Activated CD8-positive, alpha-beta memory T cell treated with anti-CD3 and anti-CD28 coated beads, Interleukin-2, amount 10 ng/mL, durations not matched to agents 7 days and 5 days (primary cell): ENCODE measurements at places on chromosomes 2 and 18.

DNA sequence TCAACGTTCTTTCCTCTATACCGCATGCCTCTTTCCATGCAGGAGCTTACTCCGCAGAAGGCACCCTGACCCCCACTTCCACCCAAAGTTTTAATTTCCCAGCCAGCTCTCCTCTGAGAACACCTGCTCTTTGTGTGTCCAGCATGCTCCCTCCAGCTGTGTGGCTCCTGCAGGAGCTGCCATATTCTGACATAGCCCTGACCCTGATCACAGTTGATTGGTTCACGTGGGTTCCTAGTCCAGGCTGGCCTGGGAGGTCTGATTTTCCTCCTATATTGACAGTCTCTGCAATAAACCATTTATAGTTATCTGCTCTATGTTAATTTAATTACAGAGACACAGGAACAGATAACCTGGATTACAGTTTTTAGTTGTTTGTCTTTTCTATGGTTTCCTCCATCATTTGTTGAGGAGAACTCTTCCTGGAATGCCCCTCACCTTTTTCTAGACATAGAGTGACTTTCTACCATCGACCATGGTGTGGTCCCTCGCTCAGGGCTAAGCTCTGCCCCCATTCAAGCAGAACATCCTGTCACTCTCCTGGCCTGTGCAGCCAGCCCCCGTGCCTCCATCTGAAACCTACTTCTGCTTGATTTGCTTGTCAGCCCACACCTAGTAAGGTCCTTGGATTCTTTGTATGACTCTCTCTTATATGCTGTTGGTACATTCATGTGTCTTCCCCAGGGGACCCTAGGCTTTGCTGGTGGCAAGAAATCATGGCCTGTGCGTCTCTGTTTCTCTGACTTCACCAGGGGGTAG is 231.5 kb downstream of the LPIN1 start:
- DNase-seq, result no peak

GRCh38 chr2:132564065-132564464 is 105.9 kb downstream of the LYPD1 start:
- DNase-seq, result no peak

GRCh38 chr2:8202132-8202531 is 479.7 kb upstream of the ID2 start:
- no peak for DNase-seq

- peak; percentile 83 for DNase-seq
These were observed 3.0 kb upstream of the CD8A start for GRCh38 chr2:86793752-86794151.

GRCh38 chr2:146950361-146950760 is 894.5 kb upstream of the ACVR2A start:
- no peak for DNase-seq

GRCh38 chr2:45354776-45355175 is 256.3 kb downstream of the SRBD1 start:
- DNase-seq, result no peak

GRCh38 chr2:88624477-88624876 is 2.8 kb downstream of the EIF2AK3 start:
- DNase-seq, result no peak

GRCh38 chr2:210189452-210190138 is 18.4 kb upstream of the KANSL1L start:
- DNase-seq, result no peak

GRCh38 chr2:60064687-60065389 is 488.6 kb downstream of the BCL11A start:
- no peak for DNase-seq

DNA sequence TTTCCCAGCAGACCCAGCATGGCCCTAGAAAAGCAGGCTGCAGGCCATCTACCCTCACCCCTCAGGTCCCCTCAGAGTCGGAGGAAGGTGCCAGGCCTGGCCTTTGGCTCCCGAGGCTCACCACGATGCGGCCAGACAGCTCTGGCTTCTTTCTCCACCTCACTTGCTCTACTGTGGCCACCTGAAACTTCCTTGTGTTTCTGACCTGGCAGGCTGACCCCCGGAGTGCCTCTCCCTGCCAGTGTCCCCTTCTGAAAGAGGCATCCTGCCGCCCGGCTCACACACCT is 375.0 kb upstream of the HS6ST1 start:
- DNase-seq, result no peak

DNA sequence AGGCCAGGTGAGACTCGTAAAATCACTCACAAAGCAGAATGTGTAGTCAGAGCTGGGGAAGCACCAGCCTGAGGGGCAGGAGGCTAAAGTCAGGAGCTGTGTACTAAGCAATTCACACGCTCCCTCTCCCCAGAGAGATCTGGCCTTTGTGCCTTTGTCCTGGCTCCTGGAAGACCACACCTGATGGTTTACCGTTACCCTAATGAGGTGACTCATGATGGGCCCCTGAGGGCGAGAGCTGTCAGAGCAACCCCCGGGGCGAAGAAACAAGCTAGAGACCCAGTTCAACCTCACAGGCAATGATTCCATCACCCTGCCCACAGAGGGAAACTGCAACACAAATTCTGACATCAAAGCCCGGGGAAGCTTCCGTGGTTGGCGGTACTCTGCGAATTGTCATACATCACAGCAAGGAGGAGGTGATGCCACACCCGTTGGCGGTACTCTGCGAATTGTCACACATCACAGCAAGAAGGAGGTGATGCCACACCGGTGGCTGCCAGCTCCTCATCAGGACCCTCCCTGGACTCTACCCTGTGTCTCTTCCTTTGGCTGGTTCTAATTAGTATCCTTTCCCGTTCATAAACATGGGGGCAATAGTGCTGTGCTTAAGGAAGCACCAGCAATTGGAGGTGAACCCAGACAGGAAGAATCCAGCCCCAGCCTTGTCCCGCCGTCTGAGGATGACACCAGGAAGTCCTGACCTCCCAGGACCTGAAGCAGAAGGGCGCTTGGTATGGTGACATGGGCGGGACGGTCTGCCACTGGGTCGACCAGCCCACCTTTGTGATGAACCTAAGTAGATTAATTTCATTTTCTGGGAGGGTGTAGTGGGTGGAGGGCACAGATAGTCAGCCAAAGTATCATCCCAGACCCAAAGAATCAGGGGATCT is 30.5 kb downstream of the B3GNT7 start:
- DNase-seq, result peak; percentile 89

GRCh38 chr18:76056471-76057110 is 438.5 kb downstream of the ZNF516 start:
- DNase-seq, result no peak

GRCh38 chr18:46625069-46625468 is 32.0 kb downstream of the LOXHD1 start:
- DNase-seq, result no peak

DNA sequence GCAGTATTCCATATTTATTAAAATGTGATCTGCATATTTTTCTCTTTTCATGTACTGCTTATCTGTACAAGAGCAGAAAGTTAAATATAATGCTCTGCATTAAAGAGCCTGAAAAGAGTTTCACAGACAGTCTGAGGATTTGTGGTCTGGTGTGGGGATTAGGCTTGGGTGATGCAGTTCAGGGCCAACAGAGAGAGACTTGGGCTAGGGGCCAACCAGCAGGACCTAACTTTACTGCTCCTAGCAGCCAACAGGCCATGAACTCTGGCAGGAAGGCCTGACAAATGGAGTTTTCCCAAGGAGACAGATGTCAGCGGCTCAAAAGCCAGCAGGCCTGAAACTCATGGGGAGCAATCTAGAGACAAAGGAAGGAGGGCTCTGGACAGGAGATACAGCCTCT is 169.6 kb downstream of the LRRTM1 start:
- no peak for DNase-seq

- no peak for DNase-seq
These were observed 141.6 kb downstream of the CCDC148 start for GRCh38 chr2:158315000-158315399.

DNA sequence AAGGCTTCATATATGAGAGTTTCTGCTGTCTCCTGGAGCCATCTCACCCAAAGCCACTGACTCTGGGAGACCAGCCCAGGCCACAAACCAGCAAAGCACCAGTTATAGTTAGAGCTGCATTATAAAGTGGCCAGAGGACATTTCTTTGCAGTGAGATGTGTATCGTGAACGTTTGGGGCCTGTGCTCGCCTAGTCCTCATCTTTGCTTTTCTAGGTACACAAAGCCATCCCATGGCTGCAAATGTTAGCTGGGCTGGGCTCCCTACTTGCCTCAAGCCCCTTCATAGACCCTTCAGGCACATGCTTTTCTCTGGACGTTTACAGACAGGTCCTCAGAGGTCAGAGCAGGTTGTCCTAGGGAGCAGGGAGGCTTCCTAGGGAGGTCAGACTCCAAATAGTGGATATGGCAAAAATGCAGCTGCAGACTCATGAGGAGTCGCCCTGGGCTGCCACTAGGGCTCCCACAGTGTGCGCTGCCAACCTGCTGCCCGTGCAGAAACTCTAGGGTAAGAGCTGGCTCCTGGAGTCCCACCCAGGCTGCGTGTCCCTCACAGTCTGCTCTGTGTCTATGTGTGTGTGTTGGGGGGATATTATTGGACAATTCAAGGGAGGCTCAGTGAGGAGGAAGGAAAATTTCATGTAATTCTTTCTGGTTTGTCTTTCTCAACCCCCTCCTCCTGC is 141.0 kb downstream of the RPIA start:
- DNase-seq, result no peak

DNA sequence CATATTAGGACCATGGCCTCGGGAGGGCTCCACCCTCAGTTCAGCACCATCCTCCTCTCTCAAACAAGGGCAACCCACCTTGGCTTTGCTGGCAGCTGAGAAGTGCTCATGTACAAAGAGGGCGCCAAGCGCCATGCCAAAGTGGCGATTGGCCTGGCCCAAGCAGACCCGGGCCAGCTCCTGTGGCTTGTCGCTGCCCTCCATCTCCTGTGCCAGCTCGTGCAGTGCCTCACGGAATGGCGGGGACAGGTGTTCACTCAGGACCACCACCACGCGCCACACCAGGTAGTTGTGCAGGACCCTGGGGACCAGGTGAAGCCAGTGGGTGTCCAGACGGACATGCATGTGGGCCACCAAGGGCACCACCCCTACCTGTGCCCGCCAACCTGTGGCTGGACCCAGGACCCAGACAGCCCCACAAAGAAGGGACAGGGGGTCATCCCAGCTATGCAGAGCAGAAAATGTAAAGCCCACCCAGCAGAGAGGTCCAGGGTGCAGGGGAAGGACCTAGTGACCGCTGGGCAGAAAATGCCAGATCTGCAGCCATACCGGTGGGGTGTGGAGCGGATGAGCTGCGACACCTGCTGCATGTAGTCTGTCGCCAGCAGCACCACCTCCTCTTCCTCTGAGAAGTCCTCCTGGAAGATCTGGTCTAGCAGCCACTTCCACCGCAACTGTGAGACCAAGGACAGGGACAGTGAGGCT is 3.6 kb downstream of the ECEL1 start:
- no peak for DNase-seq

DNA sequence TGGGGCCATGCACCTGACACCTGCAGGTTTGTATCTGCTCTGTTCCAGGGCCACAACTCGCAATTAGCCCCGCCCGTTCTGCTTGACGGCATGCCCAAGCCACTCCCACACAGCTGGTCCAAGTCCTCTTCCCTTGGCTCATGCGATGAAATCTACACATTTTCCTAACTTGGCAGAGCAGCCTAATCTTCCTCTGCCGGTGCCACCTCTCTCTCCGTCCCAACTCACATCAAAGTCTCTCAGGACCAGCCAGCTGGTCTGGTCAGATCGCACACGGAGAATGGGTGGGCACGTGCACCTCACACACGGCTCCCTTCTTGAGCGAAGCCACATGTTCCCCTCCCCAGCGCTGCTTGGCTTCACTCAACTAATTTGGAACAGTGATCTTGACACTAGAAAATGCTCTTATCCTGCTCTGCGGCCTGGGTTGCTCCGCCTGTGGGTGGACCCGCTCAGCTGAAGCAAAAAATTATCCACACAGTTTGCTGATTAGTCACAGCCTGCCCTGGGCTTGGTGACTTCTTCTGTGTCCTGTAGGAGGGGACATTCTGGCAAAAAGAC is 176.7 kb downstream of the NRP2 start:
- DNase-seq, result no peak

GRCh38 chr18:46497129-46497528 is 159.9 kb downstream of the LOXHD1 start:
- peak; percentile 59 for DNase-seq

DNA sequence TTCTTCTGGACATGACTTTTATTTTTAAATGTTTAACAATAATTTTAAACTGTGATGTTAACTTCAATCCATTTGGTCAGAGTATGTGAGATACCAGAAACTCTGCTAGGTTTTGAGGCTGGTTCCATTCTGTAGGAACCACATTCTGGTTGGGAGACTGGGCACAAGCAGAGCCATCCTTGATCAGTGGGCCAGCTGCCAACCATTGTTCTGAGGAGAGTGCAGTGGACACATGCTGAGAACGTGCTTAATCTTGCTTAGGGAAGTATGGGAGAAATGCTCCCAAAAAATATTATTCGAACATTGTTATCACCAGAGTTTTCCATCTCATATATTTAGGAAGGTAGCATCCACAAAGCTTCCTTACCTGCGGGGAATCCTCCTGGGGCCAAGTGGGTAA is 155.8 kb downstream of the RTN4 start:
- no peak for DNase-seq

DNA sequence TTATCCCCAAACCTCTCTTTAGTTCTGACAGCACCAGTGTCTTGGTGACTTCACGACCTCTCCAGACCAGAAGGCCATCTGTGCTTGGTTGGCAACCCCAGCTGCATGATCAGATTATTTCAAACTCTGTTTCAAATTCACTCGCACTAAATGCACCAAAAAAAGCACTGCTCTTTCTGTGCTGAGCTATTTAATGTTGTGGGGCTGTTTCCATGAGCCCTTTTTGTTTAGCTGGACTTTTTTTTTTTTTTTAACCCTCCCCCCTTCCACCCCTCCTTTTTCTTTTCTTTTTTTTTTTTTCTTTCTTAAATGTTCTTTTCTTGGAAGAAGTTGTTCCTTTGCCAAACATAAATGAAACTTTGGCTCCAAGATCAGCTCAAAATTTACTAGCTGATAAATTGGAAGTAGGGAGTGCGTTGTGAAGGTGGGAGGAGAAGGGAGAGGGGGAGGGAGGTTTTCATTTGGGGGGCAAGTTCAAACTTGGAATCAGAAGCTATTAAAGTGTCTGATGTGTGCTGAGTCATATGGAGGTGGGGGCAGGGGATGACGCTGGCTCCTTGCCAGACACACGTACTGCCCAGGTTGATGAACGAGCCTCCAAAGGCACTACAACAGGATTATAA is 543.0 kb upstream of the TNP1 start:
- DNase-seq, result no peak

DNA sequence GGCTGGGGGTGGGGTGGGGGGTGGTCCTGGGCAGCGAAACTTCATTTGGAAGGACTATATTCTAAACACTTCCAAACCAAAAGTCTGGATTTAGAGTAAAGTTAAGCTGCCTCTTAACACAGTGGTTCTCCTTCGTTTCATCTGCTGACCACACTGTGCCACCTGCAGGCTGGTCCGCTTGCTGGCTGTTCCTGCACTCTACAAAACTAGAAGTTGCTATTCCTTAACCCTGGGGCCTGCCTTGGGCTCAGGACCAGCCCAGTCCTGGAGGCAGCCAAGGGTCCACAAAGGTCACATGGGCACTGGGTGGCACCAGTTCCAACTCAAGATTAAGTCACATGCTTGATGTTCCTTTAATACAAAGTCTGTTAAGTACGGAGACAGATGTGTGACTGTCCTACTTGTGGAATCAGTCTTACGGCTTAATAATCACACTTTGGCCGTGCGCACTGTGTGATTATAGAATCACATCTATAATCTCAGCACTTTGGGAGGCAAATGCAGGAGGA is 195.4 kb downstream of the FAM210A start:
- DNase-seq, result peak; percentile 43
